ENCODE measurements at places on chromosomes 7 and 10.

GRCh38 chr7:135801045-135801693 lies 52.6 kb upstream of the FAM180A start:
- no peak for DNase-seq

DNA sequence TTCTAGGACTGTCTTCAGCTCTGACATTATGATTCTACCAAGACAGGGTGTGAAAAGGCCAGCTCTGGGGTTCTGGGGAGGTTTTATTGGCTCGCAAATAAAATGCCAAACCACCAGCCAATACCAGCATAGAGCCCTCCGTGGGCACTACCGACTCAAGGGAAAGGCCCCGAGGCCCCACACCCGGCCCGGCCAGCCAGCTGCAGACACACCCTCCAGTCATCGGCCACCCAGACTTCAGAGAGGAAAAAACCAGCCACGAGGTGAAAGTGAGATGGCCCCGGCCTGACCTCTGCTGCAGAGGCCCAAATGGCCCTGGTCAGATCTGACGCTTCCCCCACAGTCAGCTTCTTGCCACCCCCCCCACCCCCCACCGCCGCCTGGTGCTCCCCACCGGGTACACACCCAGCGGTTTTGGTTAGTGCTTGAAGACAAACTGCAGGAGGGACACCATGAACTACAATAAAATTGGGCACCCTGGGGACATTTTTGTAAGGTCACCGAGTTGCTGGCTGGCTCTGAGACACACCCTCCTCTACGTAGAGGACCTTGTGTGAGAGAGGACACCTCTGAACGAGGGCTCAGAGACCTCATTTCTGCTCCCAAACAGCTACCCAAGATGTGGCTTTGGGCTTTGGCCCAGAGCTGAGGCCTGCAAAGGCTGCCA lies 79.9 kb downstream of the PRKAG2 start:
- peak; percentile 19 for DNase-seq

DNA sequence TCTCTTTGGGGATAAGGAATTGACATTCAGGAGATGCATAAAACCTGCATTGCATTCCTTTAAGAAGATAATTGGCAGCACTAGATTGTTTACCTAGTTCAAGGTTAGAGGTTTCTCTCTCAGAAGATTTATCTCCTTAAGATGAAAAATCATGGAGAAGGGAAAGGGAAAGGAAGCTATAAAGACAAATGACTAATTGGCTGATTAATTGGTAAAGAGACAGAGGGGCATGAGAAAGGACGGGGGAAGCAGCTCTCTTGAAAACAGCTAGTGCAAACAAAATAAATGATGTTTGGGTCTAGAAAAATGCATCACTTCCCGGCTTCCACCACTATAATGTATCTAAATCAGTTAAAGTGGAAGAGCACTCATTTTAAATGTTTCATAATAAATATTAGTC lies 941.2 kb downstream of the XPNPEP1 start:
- no peak for DNase-seq

GRCh38 chr7:157467496-157468212 lies 130.8 kb downstream of the DNAJB6 start:
- no peak for DNase-seq

DNA sequence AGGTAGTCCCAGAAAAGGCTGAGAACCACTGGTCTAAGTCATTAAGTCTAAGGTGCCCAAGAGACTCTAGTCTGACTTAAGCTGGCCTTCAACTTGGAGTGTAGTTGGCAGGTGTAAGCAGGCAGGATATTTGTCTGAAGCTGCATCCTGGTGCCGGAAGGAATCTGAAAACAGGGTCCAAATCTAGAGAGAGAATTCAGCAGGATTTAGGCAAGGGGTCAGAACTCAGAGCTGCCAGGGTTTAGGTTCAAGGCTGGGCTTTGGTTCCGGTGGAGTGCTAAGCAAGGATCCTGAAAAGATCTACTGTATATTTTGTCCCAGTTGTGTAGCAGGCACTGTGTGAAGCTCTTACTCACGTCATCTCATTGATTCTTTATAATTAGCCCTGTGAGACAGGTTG lies 16.5 kb upstream of the SEPTIN7 start:
- DNase-seq: no peak

DNA sequence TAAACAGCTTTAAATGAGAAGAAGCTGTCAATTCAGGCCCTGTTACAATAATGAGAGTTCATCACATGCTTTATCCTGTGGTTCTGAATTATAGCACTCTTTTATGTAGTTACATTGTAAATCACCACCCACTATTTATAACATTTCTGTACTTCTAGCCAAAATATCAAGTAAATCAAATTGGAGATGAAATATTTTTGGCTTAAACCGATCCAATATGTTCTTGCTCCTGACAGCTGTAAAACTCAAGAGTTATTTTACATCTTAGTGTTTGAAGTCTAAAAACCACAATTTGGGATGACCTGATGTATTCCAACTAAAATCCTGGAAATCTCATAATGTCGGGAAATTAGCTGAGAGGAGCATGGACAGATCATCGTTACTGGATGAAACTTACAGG lies 371.2 kb upstream of the LRRN3 start:
- DNase-seq: no peak

- no peak for DNase-seq
These were observed 115.7 kb upstream of the CNTNAP2 start for GRCh38 chr7:146000882-146001281.

DNA sequence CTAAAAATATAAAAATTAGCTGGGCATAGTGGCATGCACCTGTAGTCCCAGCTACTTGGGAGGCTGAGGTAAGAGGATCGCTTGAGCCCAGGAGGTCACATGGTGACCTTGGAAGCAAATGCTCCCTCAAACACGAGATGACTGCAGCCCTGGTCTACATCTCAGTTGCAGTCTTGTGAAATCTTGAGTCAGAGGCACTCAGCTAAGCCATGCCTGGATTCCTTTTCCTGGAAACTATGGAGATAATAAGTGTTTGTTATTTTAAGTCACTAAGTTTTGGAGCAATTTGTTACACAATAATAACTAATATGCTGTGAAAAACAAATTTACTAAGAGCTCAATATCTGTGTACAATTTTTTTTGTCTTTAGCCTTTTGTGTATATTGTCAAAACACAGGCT lies 284.3 kb upstream of the KAT6B start:
- peak; percentile 55 for DNase-seq

DNA sequence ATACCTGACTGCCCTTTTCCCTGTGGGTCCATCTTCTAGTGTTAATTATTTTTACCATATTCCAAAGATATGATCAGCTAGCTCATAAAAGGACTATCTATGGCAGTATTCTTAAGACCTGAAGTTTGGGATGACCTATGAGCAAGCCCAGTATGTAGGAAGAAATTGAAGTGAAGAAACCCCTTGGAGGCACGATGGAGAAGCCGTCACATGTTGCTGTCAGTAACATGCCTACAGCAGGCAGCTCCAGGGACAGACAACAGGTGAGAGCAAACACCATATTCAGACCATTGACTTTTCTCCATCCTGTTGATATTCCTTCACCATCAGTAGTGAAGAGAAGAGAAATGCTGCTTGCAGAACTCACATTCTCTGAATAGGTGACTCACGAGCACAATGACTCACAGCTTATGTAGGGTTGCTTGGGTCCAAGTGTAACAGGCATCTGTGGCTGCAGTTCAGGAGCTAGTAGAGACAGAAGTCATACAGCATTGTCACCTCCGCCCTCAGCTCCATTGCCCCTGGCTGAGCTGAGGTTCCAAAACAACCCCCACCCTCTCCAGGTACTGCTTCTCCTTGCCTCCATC lies 8.4 kb upstream of the LYZL2 start:
- DNase-seq: peak; percentile 76

DNA sequence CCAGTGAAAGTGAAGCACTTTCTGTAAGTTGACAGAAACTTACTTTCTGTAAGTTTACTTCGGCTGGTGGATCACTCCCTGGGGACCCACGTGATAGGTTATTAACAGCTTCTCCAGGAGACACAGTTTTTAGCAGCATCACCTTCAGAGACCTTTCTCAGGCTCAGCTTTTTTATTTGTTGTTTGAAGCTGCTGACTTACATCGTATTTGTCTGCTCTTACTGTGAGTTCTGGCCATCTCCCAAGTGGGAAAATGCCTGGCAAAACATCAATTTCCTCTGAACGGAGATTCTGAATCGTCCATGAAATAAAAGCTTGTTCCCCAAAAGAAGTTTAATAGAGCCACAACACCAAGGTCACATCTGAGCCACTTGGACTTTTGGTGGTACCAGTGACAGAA lies 178.7 kb upstream of the PODXL start:
- DNase-seq: no peak

DNA sequence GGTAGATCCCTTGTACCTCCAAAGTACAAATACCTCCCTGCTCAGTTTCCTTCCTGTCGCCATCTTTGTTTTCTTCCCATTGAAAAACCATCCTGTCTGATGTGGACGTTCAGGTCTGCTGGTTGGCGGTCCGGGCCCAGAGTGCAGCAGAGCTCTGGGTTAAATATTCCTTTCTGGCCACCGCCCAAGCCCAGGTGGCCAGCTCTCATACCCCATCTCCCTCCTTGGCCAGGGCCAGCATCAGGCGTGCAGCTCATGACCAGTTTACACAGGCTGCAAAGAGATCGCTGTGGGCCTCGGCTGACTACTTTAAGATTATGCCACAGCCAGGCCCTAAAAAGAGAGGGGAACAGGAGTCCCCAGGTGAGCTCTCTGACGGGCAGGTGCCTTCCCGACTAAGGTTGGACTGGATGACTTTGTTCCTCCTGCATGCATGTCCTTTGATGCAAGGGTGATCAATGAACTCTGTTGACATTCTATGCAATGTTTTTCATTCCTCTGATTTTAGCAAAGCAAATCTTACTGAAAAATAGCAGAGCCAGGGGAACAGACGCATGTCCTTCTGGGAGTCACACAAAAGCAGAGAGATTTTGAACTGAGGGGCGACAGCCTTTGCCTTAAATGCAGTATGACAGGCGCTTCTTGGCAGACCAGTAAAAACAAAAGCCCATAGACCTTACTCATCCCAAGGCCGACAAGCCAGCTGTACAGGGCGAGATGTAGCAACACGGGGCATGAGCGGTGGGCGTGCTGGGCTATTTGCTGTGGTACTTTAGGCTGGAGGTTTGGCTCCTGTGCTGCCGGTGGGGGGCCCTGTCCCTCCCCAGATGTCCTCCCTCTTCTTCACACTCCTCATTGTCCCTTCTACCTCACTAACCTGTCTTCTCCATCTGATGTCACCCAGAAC lies 33.3 kb upstream of the SH2B2 start:
- no peak for DNase-seq

- DNase-seq: no peak
These were observed 17.4 kb downstream of the DDIT4 start for GRCh38 chr10:72291019-72291532.

- no peak for DNase-seq
These were observed 176.4 kb upstream of the RHEB start for GRCh38 chr7:151695951-151696541.

DNA sequence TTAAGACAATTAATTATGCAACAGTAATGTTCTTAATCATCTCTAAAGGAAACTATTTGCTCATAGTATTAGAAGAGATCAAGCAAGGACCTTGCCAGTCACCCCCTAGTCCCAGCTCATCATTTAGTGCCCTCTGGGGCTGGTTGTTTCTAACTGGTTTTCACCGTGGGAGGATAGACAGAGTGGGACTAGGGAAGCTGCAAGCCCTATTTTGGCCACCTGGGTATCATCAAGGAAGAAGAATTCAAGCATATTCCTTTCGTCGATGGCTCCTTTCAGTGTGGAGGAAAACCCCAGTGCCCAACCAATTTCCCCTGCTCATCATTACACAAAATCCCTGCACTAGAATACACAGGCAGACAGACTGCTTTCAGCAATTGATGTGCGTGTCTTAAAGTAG lies 30.6 kb upstream of the FGFR2 start:
- no peak for DNase-seq

GRCh38 chr10:69473304-69473990 lies 22.2 kb downstream of the TSPAN15 start:
- no peak for DNase-seq

DNA sequence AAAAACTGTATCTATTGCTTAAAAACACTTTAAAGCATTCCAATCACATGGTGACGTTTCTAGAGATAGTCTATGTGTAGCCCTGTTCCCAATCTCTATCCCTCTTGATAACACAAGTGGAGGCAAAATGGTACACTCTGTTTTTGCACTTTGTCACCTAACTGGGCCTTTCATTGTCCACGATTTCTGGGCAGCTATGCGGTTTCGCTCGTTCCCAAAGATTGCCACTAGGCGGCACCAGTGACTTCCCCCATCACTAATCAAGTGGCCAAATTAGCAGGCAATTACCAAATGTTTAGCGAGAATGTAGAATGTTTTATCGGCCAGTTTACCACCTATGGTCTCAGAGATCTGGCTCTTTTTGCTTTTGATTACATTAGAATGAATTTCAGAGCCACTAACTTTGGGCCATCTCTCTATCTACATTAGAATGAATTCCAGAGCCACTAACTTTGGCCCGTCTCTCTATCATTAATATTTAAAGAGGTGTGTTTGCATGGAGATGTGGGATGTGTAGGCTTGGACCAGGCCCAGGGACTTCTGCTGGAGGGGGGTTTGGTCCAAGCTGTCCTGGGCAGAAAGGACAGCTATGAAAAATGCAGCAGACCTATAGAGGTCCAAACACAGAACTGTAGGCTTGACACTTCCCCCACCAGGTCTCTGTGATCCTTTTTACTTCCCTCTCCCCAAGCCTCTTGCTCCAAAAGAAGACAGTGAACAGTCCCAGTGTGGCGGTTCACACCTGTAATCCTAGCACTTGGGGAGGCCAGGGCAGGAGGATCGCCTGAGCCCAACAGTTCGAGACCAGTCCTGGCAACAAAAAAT lies 90.1 kb downstream of the EPC1 start:
- no peak for DNase-seq

- no peak for DNase-seq
These were observed 1.1 kb downstream of the SH3PXD2A start for GRCh38 chr10:103854265-103854685.

- DNase-seq: peak; percentile 12
These were observed 1096.9 kb upstream of the POT1 start for GRCh38 chr7:126026421-126027088.

DNA sequence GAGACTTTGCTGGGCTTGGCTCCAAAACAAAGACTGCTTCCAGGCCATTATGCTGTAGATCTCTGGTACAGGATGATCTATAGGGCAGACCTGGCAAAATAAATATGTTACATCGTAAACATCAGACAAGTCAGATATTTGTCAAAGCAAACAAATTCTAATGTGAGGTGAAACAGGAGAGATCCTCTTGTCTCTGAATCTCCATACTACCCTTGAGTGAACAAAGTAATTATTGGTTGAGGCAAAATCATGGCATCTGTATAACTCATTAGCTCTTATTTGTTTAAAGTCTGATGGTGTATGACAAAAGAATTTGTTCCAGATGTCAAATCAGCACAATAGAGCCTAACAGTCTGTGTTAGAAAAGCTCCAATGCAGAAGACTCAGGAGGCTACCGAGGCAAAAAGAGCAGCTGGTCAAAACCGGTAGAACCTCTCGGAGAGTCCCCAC lies 1291.5 kb downstream of the TYW1 start:
- no peak for DNase-seq

- DNase-seq: peak; percentile 89
These were observed 2.2 kb downstream of the MAFK start for GRCh38 chr7:1532456-1533254.

GRCh38 chr7:47803846-47804245 lies 144.4 kb downstream of the PKD1L1 start:
- no peak for DNase-seq

GRCh38 chr10:18500576-18500975 lies 150.8 kb downstream of the NSUN6 start:
- DNase-seq: no peak

GRCh38 chr7:22989643-22990587 lies 24.0 kb downstream of the HYCC1 start:
- no peak for DNase-seq
